ENCODE measurements at places on chromosomes 16 and 17.
A peak's percentile ranks its signal among the peaks of the same experiment; 100 is the strongest.

- DNase-seq: peak; percentile 15
Measured at GRCh38 chr16:78127130-78127529, 27.7 kb downstream of the WWOX start.

GRCh38 chr16:50665128-50665878 lies 15.8 kb downstream of the SNX20 start:
- peak; percentile 74 for DNase-seq

DNA sequence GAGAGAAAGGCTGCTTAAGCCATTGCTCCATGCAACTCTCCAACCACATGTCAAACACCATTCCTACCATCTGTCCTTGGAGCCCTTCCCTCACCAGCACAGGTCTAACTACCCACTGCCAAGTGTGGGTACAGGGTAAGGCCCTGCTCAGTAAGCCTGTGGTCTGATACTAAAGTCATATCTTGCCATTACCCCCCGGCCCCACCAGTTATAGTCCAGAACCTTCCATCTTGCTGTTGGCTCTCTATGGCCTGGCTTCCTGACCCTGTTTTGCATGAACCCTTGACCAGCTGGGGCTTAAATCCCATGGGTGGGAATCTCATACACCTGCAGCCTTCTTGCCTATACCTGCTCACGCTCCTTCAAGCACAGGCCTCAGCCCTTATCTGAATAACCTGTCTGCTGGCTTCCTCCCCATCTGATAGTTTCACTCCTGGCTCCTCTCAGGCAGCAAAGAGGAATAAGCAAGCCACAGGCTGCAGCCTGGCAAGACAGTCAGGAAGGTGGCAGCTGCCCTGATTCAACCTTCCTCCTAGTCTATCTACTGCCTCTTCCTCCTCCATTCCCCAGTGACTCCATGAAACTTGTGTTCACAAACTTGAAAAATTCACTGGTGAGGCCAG lies 64.1 kb downstream of the ZFHX3 start:
- DNase-seq: no peak

DNA sequence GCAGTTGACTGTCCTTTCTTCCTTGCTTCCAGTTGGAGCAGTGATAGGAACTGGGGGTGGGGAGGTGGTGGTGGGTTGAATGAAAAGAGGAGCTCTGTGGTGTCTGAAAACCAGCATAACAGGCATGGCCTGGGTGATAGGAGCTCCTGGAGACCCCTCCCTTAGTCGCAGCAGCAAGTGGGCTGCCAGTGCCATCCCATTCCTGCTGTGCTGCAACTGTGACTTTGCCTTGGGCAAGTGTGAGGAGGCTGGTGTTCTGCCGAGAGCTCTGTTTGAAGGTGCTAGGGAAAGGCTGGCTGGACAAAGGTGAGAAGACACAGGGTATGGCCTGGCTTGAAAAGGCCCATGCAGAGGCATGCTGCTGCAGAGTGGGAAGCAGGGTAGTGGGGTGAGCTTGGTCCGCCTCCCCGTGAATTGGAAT lies 2.7 kb upstream of the CDK5R1 start:
- no peak for DNase-seq

GRCh38 chr17:45333702-45334092 lies 16.9 kb upstream of the MAP3K14 start:
- DNase-seq: no peak

DNA sequence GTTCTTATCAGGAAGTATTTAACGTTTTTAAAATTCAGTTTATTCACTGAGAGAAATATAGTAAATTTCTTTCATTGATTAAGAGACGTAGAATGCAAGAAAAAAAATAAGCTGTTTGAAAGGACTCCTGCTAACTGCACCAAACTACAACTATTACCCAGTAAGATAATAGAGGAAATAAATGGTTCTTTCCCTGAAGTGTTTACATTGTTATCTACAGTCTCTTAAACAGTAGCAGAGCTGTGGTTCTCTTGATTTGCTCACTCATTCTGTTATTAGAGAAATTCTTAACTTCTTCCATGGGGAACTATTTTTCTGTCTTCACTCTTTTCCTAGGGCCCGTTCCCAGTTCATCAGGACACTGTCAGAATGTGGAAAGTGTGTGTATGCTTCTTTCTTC lies 973.0 kb downstream of the KCNJ2 start:
- no peak for DNase-seq

- no peak for DNase-seq
Measured at GRCh38 chr17:36535669-36536081, 888 bp downstream of the PIGW start.

- no peak for DNase-seq
Measured at GRCh38 chr17:63984236-63984635, 11.5 kb upstream of the SCN4A start.

GRCh38 chr16:22692034-22692433 lies 121.9 kb upstream of the HS3ST2 start:
- DNase-seq: no peak

DNA sequence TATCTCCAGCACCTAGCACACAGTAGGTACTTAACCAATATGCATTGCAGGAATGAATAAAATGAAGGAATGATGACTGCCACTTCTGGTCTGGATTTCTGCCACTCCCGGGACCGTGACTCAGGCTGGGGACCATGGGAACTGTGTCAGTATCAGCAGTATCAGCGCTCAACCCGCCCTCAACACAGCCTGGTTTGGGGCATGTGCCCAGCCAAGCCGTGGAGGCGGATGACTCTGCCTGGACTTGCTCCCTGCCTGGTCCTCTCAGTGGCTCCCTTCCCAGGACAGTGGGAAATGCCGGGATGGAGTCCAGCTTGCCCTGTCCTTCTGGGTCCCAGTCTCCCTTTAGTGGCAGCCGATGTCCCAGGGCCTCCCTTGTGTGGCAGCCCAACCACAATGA lies 55.1 kb downstream of the SRCIN1 start:
- DNase-seq: peak; percentile 83

DNA sequence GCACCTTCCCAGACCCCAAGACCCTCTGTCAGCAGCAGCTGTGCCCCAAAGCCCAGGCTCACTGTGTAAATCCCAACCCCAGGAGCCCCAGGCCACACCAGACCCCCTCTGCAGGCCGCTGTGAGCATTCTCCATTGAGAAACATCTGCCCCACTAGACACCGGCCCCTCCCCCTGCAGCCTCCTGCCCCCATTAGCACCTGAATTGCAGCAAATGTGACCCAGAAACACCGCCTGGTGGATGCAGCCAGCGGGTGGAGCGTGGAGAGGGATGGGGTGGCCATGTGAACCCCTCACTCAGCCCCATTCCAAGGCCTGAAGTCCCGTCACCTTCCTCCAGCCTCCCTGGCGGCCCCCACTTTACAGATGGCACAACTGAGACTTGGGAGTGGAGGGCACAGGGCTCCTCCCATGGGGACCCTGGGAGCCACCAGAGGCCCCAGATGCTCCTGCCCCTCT lies 2.2 kb downstream of the UBALD1 start:
- DNase-seq: no peak

- DNase-seq: no peak
Measured at GRCh38 chr17:58615768-58616659, 75.8 kb downstream of the TEX14 start.

DNA sequence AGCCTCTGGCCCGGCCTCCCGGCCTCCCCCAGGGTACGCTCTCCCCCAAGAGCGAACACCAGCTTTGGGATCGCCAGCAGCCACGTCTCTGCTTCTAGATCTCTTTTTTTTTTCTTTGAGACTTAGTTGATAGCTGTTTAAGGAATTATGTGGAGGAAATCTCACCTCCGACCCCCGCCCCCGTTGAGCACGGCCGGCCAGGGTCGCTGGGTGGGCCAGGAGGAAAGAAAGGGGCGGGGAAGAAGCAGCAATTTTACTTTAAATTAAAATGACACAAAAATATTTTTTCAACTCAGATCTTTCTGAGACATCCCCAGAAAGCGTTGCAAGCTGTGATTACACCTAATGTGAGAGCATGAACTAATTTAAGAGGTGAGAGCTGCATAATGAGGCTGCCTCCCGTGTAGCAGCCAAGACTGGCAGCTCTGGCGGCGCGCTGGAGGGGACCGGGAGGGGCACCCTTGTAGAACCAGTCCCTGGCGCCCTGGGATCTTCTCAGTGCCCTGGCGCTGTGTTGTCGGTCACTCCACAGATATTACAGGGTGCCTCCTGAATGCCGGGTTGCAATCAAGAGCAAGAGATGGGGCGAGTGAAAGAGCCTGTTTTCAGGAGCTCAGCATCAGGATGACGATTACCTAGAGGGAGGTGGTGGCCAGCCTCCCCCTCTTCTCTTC lies 1.9 kb upstream of the CBLN1 start:
- no peak for DNase-seq

GRCh38 chr16:57374067-57374534 lies 1.8 kb downstream of the CX3CL1 start:
- DNase-seq: no peak

DNA sequence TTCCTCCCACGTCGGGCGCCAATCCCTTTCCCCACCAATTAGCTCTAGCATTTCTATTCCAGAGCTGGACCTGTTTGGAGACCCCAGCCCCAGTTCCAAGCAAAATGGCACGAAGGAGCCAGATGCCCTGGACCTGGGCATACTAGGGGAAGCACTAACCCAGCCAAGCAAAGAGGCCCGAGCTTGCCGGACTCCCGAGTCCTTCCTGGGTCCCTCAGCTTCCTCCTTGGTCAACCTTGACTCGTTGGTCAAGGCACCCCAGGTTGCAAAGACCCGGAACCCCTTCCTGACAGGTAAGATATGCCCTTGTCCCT lies 5.6 kb upstream of the SPATA20 start:
- DNase-seq: no peak

- DNase-seq: no peak
Measured at GRCh38 chr17:72385475-72385874, 264.7 kb downstream of the SOX9 start.

DNA sequence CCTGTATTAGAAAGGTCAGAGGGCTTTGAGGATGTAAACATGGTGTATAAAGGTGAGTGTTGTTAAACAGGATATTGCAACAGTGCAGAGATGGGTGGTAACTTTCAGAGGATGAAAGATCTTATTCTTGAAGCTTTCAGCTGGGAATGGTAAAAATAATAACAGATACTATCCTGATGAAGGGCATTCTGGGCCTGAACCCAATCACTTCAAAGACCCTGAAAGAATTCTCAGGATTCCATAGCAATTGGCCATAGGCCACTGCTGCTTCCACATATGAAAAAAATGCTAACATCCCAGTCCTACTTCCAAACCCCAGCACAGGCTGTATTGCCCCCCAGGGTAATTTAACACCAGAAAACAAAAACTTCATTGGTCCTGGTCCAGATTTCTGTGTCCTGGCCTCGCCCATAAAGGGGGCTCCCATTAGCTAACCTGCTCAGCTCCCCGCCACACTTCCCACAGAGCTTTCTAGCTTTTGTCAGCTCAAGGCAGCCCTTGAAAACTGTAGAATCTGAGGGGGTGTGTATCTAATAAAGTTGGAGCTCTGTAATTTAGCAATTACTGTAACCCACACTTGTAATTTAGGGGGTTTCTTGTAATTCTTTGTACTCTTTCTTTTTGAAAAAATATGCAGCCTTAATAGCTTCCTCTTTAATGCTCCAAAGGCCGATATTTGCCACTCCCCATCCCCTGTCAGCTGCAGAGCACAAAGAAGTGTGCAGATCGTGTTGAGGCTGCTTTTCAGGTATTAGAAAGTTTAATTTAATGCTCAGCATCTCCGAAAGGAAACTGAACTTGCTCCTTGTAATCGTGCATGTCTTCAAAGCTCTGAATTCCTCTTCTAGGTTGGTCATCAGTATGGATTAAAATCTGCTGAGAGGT lies 371.5 kb downstream of the SEC14L1 start:
- DNase-seq: no peak

DNA sequence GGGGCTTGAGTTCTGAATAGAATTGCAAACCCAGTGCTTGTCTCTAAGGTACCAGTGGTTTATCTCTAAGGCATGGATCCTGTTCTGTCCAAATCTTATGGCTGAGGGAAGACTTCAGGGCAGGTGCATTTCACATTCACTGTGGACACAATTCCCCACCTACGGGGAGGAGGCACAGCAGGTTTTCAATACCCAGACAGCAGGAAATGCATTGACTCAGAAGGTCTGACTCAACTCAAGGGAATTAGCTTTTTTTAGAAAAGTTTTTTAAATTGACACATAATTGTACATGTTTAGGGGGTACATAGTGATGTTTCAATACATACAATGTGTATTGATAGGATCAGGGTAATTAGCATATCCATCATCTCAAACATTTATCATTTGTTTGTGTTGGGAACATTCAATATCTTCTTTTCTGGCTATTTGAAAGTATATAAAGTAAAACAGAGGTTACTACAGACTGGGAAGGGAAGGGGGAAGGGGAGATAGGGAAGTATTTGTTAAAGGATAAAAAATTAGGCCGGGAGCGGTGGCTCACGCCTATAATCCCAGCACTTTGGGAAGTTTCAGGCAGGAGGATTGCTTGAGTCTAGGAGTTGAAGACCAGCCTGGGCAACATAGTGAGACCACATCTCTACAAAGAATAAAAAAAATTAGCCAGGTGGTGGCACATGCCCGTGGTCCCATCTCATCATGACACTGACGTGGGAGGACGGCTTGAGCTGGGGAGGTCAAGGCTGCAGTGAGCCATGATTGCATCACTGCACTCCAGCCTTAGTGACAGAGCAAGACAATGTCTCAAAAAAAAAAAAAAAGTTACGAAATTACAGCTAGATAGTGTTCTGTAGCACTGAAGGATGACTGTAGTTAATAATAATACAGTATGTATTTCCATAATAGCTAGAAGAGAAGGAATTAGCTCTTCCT lies 54.9 kb downstream of the RGS9 start:
- peak; percentile 79 for DNase-seq

- no peak for DNase-seq
Measured at GRCh38 chr17:77185137-77185536, 44.4 kb downstream of the SEC14L1 start.

DNA sequence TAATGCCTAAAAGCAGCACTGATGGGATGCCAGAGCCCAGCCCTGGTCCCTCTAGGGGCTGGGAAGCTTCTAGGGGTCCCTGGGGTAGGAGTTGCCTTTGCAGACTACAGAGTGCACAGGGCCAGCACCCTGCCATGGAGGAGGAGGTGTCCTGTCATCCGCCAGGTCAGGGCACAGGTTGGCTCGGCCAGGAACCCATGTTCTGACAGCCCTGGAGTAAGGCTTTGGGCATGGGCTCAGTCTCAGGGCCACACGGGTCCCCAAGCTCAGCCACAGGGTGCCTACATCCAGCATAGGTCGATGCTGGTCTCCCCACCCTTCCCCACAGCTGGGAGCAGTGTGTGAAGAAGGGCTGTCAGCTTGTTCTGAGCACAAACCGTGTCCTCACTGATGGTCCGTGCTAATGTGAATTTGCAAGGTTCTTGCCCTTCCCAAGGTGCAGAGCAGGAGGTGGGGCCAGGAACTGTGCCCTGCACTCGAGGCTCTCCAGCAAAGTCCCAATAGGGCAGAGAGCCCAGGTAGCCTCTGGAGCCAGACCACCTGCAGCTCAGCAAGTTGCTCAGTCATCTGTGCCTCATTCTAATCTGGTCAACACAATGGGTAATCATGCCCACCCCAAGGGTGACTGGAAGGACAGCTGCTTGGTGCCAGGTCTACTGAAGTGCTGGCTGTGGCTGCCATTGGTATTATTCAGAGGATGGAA lies 72.8 kb downstream of the AMFR start:
- no peak for DNase-seq

GRCh38 chr16:21185659-21186325 lies 25.6 kb downstream of the ZP2 start:
- no peak for DNase-seq

GRCh38 chr17:81419319-81419885 lies 24.1 kb downstream of the BAHCC1 start:
- peak; percentile 56 for DNase-seq

- DNase-seq: peak; percentile 87
Measured at GRCh38 chr16:24668481-24669061, 60.9 kb upstream of the TNRC6A start.

- no peak for DNase-seq
Measured at GRCh38 chr17:66330646-66331037, 28.2 kb downstream of the PRKCA start.

Measured in M059J (cell line).